ENCODE measurements at places on chromosomes 12 and 14.

DNA sequence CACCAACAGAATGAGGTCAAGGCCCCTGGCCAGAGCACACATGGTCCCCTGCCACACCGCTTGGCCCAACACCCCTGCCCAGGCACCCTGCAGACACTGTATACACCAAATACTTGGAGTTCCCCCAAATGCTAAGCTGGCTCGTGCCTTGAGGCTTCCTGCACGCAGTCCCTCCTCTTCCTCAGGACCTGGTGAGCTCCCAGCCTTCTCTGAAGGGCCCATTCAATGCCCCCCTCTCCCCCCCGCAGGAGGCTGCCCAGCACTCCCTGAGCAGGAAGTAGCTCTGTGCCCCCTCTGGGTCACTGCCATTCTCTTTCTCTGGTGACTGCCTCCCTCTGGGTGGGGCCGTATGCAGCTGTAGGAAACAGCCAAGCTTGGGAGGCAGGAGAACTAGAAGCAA is 75.3 kb downstream of the ITPK1 start:
- no peak for DNase-seq

DNA sequence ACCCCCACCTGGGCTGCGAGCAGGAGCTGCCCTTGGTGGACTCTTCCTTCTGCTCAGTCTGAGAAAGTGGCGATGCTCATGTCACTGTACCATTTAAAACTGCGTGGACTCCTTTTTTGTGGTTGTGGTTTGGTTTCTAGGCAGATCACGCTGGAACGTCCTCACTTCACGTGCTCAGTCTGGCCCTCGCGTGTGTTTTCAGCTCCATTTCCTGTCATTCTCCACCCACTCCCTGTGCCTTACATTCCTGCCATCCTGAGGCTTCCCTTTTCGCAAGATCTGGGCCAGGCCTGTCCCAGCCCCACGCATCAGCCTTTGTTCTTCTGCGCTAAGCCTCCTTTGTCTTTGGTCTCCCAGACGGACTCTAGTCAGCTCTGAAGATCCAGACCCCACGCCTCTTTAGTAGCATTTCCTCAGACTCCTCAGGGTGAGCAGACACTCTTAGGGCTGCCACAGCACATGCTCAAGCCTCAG is 105.4 kb downstream of the FBXL14 start:
- no peak for DNase-seq

DNA sequence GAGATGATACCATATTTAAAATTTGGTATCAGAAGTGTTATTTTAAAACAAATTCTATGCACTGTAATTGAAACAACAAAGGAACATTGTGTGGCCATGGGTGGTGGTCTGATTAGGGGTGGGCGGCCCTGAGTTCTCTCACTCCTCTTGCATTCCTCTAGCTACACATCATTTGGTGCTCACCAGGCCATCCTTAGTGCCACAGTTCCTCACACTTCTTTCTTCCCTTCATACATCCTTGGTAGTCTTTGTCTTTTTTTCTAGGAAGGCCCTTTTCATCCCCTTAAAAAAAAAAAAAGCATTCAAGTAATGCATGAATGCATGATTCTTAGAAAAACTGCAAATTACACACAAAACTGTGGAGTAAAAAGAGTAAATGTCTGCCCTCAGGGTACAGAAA is 2.4 kb upstream of the MANSC4 start:
- no peak for DNase-seq

- no peak for DNase-seq
Measured at GRCh38 chr12:82504409-82504808, 146.1 kb downstream of the METTL25 start.

GRCh38 chr14:88592031-88592430 is 29.2 kb downstream of the ZC3H14 start:
- no peak for DNase-seq

GRCh38 chr12:53100466-53101151 is 2.7 kb upstream of the SOAT2 start:
- DNase-seq, result no peak

- DNase-seq, result no peak
Measured at GRCh38 chr14:61678975-61679374, 16.3 kb upstream of the HIF1A start.

Data from GDM1 (cell line).